Mesendoderm (in vitro differentiated cells): ENCODE measurements at places on chromosomes 13 and 19.

DNA sequence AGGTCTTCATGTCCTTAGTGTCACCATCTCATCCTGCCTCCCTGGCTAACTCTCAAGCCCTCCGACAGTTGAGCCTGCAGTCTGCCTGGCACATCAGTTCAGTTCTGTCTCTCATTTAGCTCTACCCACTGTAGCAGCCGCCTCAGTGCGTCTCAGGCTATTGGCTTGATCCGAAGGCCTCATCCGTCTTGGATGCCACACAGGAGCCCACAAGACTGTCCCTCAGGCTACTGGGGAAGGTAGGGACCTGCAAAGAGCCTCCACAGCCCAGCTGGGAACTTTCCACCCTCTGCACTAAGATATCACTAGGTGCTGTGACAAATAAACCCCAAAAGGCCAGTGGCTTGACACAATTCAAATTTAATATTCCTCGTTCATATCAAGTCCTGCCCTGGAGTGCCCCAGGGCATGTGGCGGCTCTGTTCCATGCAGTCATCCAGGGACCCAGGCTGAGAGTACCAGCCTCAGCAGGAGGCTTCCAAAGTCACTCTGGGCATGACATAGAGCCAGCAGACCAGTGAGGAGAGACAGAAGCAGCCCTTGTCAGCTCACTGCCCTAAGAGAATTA is 5.7 kb downstream of the VSTM2B start:
- DNase-seq: no peak

- no peak for DNase-seq
Measured at GRCh38 chr19:45475537-45476291, 7.9 kb downstream of the FOSB start.

DNA sequence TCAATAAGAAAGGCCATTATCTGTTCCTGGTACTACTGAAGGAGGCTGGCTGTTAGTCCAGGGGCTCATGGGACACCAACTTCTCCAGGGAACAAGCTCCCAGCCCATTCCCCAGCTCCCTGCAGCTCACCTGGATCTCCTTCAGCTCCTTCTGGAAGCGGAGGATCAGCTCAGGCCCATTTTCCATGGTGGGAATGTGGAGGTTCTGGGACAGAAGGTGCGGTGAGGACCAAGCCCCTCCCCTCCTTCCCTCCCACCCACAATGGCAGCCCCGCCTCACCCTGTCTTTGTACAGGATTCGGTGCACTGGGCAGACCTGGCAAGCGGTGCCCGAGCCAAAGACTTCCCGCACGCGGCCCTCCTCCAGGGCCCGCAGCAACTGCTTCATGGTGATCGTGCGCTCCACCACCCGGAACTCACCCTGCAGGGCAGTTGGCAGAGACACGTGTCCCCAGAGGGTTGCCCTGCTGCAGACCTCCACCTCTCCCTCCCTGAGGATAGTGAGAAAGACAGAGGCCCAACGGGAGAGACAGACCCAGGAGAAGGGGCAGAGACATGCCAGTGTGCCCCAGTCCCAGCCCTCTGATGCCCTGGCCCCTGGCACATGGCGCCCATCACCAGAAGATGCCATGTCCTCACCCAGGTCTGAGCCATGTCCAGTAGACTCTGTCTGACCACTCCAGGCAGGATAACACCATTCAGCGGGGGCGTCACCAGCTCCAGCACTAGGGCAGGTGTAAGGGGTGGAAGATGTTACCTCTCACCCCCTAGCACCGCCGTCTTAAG is 14.3 kb downstream of the BCAT2 start:
- DNase-seq: no peak

DNA sequence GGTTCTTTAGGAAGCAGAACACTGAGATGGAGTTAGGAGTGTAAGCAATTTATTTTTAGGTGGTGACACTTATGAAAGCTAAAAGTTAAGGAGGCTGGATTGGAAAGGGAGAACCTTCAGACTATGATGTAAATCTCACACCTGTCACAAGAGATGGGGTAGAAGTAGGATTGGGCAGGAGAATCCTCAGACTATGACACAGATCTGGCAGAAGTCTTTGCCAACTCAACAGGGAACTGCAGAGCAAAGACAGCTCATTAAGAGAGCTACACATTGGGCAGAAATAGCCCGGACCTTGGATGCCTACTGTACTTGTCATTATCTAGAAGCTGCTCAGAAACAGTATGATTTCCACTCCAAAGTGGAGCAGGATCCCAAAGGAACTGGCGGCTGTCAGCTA is 134.4 kb downstream of the DNAJC15 start:
- DNase-seq: no peak

DNA sequence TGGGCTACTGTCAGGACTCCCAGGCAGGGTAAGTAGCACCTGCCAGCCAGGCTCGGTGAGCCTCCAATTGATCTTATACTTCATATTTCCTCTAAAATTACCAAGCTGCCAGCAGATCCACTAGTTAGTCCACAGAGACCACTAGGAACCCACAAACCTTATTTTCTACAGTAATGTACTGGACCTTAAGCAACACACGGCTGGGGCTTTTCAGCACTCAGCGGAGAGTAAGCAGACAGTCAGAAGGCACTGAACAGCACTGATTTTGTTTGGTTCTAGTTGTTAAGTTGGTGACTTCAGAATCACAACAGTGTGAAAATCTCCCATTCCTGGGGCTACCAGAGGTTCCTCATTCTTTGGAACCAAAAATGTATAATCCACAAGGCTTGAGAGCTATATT is 56.1 kb downstream of the MRPL57 start:
- DNase-seq: no peak

GRCh38 chr19:39405958-39406655 is 540 bp upstream of the ZFP36 start:
- DNase-seq: no peak

GRCh38 chr13:98143157-98143553 is 261 bp downstream of the FARP1 start:
- no peak for DNase-seq

- DNase-seq: no peak
Measured at GRCh38 chr13:99806671-99807070, 164.9 kb downstream of the ZIC5 start.

- DNase-seq: no peak
Measured at GRCh38 chr13:105276571-105276970, 1258.9 kb downstream of the EFNB2 start.

DNA sequence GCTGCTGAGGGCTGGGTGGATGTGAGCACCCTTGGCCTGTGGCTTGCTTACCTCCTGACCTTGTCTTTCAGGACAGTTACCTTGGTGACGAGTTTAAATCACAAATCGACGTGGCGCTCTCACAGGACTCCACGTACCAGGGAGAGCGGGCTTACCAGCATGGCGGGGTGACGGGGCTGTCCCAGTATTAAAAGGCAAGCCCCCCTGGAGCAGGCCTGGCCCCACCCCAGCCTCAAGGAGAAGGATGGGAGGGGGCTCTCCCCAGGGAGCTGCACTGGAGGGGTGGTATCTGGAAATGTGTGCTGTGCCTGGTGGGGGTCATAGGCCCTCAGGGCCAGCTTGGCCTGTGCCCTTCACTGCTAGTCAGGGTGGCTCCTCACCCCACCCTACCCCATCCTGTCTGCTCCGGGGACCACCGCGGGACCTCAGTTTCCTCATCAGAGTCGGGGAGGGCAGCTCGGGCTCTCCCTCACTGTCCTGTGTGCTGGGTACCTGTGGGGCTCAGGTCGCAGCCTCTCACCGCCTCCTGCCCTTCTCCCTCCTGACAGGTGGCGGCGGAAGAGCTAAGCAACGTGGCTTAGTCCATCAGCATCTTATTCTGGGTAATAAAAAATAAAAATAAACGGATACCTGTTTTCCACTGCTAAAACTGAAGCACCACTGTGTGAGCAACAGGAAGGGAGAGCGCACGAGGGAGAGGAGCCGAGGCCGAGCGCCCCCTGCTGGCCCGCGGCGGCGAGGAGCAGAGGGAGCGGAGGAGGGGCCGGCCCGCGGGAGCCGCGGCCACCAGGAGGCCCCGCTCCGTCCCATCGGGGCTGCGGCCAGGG is 29.8 kb downstream of the CERS1 start:
- DNase-seq: peak; percentile 71

DNA sequence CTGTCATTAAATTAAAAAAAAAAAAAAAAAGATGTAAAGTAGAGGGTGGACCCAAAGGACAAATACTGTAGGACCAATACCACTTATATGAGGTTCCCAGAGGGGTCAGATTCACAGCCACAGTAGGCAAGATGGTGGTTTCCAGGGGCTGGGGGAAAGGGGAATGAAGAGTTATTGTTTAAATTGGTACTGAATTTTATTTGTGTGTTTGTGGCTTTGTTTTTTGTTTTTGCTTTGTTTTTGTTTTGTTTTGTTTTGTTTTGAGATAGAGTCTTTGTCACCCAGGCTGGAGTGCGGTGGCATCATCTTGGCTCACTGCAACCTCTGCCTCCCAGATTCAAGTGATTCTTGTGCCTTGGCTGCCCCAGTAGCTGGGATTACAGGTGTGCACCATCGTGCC is 17.9 kb upstream of the LSM14A start:
- DNase-seq: no peak

DNA sequence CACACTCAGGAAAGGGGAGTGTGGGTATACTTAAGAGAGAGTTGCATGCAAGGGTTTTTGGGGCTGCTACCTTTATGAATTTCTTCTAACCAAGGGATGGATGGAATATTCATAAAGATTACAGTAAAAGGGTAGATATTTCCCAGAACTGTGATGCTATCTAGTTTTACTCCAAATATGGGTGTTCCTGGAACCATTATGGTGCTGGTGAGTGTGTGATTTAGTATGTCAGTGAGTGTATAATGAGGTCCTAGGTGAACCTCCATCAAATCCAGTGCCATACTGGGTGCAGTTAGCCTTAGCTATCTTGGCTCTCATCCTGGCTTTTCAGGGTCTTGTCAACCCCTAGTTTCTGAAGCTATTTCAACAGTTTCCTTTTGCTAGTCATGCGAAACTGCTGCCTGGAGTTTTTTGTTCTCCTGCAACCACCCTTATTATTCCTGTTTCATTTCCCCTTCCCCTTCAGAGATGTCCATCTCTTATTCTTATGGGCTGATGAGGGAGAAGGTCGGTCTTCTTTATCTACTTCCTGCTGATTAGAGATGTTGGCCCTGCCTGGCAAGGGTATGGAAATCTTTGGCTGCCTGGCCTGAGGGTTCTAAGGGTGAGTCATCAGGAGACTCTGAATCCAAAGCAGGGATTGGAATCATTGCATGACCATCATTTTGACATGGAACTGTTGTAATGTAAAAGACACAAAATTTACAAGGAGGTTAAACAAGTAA is 202.3 kb downstream of the NBEA start:
- DNase-seq: peak; percentile 26

DNA sequence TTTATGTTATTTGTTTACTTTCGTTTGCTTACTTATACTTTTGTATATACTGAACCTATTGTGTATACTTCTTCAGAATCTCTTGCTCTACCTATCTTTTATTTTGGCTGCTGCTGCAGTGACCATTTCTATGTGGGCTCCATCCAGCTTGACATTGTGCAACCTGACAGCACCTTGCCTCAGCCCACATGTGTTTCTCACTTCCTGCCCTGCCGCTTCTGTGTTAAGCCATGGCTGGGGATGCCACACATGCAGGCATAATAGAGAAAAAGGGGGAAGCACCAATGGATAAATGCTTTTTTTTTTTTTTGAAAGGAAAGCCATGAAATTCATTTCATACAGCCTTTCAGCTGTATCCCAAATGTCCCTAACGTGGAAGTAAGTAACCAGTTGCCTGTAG is 147.6 kb downstream of the RBM26 start:
- DNase-seq: no peak

- DNase-seq: no peak
Measured at GRCh38 chr19:38845374-38846024, 4.3 kb downstream of the HNRNPL start.

DNA sequence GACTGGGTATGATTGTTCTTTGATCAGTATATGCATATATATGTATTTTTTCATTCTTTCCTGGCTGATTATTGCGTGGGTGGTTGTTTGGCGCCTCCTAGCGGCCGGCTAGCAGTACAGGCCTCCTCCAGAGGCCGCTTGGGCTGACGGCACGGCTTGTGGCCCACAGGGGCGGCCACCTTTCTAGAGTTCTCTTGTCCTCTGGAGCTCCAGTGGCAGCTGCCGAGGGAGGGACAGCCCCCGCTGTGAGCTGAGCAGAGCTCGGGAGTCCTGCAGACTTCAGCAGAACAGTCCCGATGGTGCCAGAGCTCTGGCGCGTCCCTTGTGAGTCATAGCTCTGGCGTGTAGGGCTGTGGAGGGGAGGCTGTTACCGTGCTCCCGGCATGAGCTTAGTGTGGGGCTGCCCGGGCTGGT is 22.5 kb upstream of the ZNF429 start:
- peak; percentile 79 for DNase-seq

- peak; percentile 85 for DNase-seq
Measured at GRCh38 chr19:45667620-45668341, at the start of gene GIPR. Gene GIPR (plus strand): TSS chr19:45668221. CDS start chr19:45669521, 1,300 bp downstream.

DNA sequence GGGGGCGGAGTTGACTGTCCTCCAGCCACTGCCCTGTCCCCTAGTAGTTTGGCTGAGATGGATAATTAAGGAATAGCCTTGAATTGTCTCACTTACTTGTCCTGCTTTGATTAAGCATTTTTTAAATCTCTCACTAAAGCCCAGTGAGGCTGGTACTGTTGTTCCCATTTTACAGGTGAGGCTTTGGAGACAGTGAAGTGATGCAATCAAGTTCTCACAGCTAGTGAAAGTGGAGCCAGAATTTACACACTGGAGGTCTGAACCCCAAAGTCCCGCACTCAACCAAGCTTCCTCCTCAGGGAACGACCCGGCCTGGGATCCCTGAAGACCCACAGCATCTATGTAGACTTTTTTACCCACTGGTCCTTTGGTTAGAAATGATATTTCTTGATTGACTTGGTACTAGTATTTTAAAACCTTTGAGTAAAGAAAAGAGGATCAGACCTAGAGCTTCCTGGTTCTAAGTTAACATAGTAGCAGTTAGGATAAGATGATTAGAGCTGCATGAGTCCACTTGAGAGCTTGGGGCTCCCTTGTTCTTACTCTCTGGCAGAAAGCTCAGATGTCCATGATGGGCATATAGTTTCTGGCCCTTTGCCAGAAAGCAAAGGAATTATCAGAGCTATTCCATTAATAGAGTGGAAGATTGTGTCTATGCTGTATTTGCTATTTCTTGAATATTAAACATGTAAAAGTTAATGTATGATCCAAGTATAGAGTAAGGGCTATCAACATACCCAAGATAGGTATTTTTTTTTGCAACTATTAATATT is 154.3 kb downstream of the LMO7 start:
- no peak for DNase-seq

DNA sequence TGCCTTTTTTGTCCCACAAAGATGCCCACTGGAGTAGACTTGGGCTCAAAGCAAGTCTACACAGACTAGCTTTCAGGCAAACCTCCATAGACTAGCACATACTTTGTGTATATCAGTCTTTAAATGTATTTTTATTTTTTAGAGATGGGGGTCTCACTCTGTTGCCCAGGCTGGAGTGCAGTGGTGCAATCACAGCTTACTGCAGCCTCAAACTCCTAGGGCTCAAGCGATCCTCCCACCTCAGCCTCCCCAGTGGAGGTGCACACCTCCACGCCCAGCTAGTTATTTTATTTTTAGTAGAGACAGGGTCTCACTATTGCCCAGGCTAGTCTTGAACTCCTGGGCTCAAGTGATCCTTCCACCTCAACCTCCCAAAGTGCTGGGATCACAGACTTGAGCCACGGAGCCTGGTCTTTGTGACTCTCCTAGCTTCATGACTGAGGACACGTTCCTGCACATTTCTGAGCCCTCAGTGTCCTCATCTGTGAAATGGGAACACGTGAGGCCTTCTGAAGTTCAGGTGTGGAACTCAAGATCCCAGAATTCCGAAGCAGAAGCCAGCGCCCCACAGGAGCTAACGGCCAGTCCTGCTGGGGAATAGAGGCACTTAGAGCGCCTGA is 5.1 kb upstream of the TPM4 start:
- DNase-seq: no peak
